ENCODE measurements at places on chromosomes 11 and 22.

- H3K36me3 ChIP-seq = peaks cover 4% of the 10 kb centered on the region
- H3K4me3 ChIP-seq = peak overlapping the region; percentile 96
- H3K27me3 ChIP-seq = no peaks in the 10 kb centered on the region
- DNase-seq = no peak
- H3K4me1 ChIP-seq = peaks cover 32% of the 10 kb centered on the region
These were observed 1.1 kb downstream of the OSBP start for GRCh38 chr11:59614277-59615119.

DNA sequence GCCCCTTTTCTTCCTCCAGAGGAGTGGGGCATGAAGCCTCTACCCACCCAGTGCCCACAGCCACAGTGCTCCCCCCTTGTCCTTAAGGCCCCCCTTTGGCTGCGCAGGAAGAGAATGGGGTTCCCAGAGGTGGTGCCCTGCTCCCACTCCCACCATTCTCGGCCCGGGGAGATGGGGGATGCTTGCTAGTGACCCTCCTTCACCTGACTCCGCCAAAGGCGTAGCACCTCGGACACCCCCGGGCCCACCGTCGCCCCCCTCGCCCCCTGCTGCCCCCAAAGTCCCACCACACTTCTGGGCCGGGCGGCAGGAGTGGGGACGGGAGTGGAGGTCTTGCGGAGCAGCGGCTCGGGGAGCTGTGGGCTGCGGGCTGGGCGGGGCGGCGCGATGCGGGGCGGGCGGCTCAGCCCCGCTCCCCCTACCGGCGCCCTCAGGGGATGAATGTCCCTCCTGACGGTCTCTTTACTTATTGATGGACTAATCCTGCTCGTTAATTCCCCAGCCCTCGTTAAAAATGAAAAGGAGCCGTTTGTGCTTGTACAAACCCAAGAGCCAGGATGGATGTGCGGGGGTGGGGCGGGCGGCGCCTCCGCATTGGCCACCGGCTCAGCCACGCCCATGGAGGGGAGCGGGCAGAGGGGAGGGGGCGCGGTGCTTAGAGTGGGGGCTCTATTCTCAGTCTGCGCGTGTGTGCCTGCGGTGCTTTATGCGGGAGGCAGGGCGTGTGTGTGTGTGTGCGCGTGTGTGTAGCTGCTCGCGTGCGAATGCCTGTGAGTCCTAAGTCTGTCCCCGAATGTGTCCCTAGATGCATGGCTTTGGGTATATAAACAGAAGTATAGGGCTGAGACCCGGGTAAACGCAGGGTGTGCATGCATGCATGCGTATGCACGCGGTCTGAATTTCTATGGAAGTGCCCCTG lies 25.6 kb downstream of the SYT7 start:
- no peak overlapping the region for H3K27ac ChIP-seq
- DNase-seq = no peak
- peaks cover 2% of the 10 kb centered on the region for H3K27me3 ChIP-seq
- 0 out of 2 replicates have a peak overlapping the region, but pooled peaks have one; percentile 14 for H3K4me3 ChIP-seq

DNA sequence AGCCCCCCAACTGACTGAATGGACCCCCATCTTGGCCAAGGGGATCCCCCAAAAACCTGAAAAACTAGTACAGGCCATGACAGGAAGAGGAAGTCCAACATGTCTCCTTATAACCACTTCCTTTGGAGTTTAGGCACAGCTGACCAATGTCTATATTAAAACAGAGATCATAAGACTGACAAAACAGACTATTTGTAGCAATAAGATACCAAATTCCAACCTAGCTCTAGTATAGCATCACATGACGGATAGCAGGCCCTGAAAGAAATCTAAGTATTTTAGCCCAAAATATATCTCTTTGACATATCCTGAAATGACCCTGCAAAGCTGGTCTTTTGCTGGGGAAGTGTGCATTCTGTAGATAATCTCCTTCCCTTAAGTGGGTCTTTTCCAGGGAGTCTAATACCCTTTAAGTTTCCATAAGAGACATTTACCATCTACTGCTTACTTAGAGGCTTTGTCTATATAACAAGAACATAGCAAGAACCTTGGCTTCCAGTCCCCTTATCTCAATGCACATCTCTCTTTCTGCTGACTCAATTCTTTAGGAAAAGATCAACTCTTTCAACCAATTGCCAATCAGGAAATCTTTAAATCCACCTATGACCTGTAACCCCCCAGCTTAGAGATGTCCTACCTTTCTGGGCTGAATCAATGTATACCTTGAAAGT lies 34.9 kb upstream of the ACER3 start:
- H3K27me3 ChIP-seq = no peaks in the 10 kb centered on the region
- H3K36me3 ChIP-seq = no peaks in the 10 kb centered on the region
- H3K4me1 ChIP-seq = peaks cover 18% of the 10 kb centered on the region
- DNase-seq = no peak
- peak overlapping the region; percentile 57 for H3K27ac ChIP-seq

DNA sequence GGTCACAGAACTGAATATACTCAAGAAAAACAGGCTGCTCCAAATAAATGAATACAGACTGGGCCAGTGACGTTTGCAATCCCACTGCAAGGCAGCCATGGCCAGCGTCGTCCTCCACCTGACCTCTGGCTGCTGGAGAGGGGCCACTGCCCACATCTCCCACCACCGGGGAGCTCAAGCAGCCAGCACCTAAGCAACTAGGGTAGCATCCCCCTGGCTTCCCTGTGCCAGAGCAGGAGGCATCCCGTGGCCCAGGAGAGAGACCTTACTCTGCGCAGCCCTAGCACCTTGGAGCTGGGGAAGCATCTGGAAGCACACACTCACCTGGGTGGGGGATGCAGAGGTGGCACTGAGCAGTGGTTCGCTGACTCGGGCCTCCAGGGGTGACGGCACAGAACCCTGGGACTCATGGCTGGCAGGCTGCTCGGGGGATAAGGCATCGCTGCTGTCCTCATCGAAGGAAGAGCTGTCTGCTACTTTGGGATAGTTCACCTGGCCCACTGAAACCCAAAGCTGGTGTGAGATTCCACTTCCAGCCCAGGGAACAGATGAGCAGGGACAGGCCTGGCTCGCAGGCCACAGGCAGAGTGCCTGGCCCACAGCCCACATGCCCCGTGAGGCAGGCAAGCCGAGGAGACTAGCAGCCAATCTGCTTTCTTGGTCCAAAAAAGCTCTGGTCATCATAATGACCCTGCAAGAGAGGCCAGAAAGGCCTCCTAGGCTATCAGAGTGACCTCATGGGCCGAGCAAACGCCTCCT lies 53.7 kb downstream of the SGSM3 start:
- peaks cover 3% of the 10 kb centered on the region for H3K36me3 ChIP-seq
- H3K27ac ChIP-seq = no peak overlapping the region
- H3K27me3 ChIP-seq = no peaks in the 10 kb centered on the region
- no peaks in the 10 kb centered on the region for H3K4me1 ChIP-seq

GRCh38 chr22:50523806-50524675 lies 1.4 kb downstream of the SCO2 start:
- peak overlapping the region; percentile 82 for H3K27ac ChIP-seq
- H3K4me3 ChIP-seq = peak overlapping the region; percentile 69
- peaks cover 4% of the 10 kb centered on the region for H3K4me1 ChIP-seq
